ENCODE measurements at places on chromosomes 6 and 20.

DNA sequence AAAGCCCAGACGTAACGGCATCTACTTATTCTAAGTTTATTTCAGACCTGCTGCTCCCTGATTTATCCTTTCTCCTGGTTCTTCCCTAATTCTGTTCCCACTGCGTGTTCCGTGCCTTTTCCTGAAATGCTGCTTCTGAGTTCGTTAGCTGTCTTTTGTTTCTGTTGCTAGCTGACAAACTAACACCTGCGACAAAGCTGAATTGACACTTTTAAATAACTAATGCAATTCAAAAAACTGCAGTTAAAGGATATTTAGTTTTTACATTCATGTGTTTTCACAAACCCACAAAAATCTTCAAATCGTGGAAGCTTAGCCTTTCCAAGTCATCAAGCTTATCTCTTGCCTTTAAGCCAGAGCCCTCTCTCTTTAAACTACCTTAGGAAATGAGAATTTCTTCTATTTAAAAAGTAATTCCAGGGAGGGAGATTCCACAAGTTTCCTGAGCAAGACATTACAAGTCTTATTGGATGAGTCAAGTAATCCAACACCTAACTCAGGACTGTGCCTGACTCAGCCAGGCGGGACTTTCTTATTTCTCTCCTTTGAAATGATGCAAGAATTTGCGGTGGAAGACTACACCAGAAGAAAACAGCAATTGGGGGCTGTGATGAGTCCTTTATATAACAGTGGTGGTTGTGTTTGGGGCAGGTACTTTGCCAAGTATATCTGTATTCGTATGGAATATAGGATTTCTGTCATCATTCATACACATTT lies 6.3 kb downstream of the ADTRP start:
- no peak for DNase-seq

DNA sequence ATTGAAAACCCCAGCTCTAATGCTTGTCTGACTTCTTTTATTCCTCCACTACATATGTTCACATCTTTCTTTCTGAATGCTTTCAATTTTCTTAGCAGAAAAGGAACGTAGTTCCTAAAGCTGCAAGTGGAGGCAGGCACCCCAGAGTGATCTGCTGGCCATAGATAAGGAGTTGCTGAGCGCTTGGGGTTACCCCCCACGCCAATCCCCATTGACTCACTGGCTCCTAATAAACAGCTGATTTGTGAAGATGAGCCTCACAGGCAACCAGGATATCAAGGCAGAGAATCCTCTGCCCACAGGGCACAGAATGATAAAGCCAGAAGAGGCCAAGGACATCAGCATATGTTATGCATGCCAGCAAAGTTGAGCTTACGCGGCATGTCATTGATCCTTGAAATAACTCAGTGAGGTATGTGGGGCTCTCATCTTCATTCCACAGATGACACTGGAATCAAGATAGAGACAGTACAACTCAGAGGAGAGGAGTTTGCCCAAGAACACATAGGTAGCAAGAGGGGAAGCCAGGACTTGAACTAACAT lies 129.1 kb upstream of the PTPRT start:
- DNase-seq: no peak

- DNase-seq: no peak
Observed at GRCh38 chr6:107196152-107196551, 80.8 kb upstream of the BEND3 start.

- no peak for DNase-seq
Observed at GRCh38 chr6:121349596-121349995, 15.3 kb upstream of the TBC1D32 start.

GRCh38 chr20:10536531-10536930 lies 101.4 kb downstream of the SLX4IP start:
- DNase-seq: no peak

- no peak for DNase-seq
Observed at GRCh38 chr20:11267762-11268335, 594.0 kb upstream of the JAG1 start.

GRCh38 chr6:169899481-169900145 lies 148.2 kb downstream of the ERMARD start:
- no peak for DNase-seq

GRCh38 chr6:48641544-48641943 lies 530.5 kb upstream of the PTCHD4 start:
- DNase-seq: no peak

DNA sequence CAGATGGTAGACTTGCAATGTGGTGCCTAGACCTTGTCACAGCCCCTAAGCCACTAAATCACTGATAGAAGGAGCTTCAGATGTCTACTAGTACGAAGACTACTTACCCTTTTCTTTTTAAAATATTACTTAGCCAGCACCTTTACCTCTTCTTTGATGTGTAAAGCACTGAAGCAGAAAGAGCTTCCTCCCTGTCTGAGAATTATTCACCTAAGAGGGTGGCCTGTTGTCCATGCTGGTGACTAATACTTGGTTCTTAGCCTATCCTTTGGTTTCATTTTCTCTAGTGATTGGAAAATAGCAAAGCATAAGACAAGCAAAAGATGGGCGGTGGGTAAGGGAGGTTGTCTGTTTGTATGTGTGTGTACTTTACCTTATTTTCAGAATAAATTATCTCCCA lies 794.6 kb downstream of the TFAP2A start:
- no peak for DNase-seq

GRCh38 chr6:138428944-138429598 lies 25.0 kb downstream of the HEBP2 start:
- DNase-seq: no peak

- DNase-seq: no peak
Observed at GRCh38 chr20:38346741-38347140, 459 bp downstream of the LBP start.

DNA sequence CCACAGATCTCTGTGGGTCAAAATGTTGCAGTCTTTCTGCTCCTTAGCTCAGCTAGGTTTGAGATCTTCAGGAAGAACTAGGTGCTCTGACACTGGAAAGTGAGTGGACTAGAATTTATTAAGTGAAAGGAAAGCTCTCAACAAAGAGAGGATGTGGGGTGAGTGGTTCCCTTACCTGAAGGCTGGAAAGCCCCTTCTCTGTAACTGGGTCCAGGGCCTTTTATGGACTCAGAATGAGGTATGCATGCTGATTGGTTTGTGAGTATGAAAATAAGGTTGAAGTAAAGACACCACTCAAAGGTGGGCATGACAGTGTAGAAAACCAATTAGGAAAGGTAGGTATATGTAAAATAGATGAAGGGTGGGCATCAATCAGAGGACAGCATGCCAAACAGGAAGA lies 485.5 kb downstream of the CD109 start:
- DNase-seq: no peak

DNA sequence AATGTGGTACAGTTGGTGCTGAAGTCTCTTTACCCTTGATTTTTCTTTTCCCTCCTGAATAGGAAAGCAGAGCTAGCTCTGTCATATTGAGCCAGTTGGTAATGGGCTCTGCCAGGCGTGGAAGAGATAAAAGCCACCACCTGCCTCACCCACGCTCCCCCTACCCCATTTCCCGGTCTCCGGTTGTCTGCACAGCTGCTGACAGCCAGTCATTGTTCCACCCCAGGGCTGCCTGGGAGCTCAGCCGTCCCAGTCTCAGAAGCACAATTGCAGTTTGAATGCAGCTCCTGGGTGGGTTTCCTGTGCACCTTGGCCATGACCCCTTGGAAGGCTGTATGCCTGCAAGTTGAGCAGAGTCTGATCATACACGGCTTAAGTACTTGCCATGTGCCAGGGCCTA lies 675.2 kb upstream of the FLRT3 start:
- DNase-seq: no peak

- no peak for DNase-seq
Observed at GRCh38 chr6:148814082-148814790, 67.4 kb downstream of the UST start.

- DNase-seq: no peak
Observed at GRCh38 chr6:155962276-155962675, 506.6 kb upstream of the NOX3 start.

GRCh38 chr6:14386263-14386662 lies 268.7 kb downstream of the CD83 start:
- DNase-seq: no peak

DNA sequence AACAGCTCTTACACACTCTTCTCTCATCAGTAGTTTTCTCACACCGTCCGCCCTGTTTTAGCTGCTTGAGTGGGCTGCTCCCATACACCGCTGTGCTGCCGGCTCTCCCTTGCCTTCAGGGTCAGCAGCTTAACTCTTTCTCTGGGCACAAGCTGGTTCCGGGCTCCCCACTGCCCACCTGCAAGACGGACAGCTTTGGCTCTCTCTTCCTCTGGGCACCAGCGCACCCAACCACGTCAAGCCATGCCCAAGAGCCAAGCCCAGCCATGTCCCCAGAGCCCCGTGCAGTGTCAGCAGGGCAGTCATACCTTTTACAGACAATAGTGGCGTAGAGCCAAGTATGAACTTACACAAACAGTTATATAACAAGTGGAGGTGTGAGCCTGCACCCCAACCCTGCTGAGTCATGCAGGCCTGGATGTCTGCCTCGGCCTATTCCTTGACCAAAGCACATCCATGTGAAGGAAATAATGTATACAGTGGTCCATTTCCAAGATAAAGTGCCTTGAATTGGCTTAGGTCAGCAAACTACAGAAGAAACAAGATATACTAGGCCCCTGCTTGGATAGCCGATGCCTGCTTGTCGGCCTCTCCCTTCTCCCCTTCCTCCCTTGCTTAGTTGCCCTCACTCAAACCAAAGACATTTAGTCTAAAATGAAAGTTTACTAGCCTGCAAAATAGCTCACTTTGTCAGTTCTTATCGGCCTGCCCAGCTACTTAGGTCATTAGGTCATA lies 89.3 kb downstream of the JPH2 start:
- DNase-seq: no peak

DNA sequence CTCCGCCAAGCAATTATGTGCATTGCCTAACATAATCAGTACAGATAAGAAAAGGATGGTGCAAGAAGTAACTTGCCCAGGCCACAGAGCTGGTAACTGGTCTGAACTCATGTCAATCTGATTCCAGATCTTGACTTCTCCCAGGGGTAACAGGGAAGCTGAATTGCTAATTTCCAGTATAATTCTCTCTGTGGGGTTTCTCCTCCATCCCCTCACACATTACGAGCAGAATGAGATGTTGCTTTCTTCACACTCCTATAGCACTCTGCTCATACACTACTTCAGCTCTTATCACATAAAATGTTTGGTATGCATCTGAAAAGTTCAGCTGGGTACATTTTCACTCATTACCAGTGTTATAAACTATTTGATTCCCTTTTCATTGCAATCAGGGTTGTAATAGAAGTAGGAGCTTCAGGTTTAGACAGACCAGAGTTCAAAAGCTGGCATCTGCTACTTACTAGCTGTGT lies 24.0 kb upstream of the LRRC1 start:
- DNase-seq: no peak

DNA sequence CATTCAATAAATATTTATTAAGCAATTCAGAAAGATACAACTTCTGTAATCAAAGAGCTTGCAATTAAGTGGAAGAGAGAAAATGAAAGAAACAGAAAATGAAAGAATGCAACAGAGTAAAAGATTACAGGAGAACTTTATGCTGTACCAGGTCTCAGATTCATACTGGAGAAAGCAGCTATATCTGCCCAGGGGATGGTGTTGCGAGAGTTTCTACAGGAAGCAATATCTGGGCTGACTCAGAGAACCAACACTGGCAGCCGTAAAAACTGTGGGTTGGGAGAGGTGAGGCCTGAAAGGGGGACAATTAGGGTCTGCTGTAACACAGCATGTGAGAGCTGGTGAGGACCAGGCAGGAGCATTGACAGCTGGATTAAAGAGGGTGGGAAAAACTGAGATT lies 256.7 kb upstream of the TCF21 start:
- no peak for DNase-seq

DNA sequence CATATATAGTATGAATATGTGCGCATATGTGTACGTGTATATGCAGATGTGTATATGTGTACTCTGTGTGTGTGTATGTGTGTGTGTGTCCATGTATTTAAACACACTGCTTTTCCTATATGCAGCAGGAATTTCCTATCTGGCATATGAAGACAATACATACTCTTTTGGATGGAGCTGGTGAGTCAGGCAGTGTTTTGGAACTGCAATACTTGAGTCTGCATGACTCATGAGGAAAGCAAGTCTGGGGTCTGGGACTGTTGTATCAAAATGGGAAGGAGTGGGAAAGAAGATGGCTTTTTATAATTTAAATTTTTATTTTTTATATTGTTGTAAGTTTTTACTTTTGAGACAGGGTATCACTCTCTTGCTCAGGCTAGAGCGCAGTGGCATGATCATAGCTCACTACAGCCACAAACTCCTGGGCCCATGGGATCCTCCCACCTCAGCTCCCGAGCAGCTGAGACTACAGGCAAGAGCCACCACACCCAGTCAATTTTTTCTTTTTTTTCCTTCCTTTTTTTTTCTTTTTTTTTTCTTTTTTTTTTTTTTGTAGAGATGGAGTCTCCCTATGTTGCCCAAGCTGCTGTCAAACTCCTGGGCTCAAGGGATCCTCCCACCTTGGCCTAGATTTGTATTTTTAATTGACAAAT lies 72.2 kb downstream of the ATXN1 start:
- no peak for DNase-seq

GRCh38 chr6:170162775-170163404 lies 128.0 kb downstream of the DLL1 start:
- DNase-seq: no peak

DNA sequence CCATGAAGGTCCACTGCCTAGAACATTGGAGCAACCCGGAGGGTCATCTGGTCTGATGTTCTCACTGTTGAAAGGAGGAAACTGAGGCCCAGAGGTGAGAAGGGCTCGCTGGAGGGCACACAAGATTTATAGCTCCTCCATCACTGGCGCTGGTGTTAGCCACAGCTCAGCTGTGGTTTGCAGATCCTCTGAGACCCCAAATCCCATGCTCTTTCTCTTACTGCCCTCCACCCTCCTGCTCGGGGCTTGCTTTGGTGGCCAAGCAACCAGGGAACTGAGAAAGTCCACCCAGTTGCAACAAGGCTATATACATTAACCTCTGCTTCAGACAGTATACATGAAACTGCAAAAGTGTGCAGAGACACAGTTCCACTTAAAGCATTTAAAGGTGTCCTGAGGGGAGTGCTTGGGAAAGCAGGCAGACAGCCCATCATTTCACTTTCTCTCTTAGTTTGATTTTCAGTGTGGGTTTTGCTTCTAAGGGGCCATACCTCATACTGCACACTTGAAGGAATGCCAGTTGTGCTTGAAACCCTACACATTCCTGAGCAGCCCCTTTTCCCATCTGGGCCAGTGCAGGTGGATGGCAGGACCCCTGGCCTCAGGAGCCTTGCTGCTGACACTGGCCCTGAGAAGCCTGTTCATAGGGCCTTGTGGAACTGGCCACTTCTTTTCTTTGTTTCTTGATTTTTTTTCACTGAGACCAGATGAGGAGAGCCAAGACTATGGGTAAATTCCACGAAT lies 347.6 kb downstream of the CDC5L start:
- DNase-seq: no peak

- no peak for DNase-seq
Observed at GRCh38 chr20:57986666-57987065, 241.8 kb downstream of the ANKRD60 start.

- no peak for DNase-seq
Observed at GRCh38 chr20:199996-200395, 10.5 kb upstream of the DEFB128 start.

All from stimulated activated CD8-positive, alpha-beta memory T cell treated with anti-CD3 and anti-CD28 coated beads, Interleukin-12 subunit alpha, Interleukin-12 subunit beta, amount 100 ng/mL, for 4 hours (primary cell).